Fibroblast of lung (primary cell): ENCODE measurements at places on chromosomes 7 and 10. TPM values are rescaled to one million over a fixed set of nuclear protein-coding genes. Genes with fewer than 3 reads are reported as not detected.

DNA sequence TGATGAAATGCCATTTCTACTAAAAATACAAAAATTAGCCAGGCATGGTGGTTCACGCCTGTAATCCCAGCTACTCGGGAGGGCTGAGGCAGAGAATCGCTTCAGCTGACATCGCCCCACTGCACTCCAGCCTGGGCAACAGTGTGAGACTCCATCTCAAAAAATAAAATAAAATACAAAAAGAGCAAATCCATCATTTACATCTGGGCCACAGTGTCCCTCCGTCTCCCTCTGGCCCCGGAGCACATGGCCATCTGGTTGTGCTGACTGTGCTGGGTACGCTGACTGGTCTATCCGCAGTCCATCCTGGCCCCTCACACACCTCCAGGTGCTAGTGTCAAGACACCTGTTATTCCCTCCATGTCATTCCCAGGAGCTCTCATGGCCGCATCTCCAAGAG is 42.1 kb downstream of the KCNH2 start:
- H3K36me3 ChIP-seq: no peaks in the 10 kb centered on the region
- DNase-seq: no peak
- no peak overlapping the region for H3K27ac ChIP-seq
- H3K4me1 ChIP-seq: no peaks in the 10 kb centered on the region

DNA sequence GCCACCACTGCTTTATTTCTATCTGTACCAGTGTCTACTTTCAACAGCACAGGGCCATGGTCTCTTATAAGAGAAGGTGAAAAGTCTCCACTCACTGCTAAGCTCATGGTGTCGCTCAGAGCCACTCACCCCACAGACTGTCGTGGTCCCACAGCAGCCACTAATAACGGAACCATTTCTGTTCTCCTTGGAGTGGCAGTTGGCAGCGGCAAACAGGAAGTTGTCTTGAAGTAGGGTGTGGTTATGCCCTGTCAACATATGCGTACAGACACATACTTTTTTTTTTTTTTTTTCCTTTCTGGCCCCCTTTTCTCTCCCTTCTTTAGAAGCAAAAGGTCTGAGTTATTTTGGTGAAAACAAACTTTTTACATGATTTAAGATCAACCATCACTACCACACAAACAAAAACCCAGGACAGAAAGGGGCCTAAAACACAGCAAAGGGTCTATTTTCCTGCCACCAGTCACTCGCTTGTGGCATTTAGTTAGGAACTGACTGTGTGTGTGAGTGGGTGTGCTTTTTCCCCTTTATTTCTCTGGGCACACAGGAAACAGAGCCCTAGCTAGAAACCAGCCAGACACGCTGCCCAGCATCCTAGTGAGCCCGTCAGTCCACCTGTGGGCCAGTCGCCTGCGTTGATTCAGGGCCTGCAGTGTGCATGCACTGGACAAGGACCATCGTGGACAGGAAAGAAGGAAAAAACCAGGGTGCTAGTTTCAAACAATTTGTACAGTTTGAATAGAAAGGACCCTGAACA is 96.7 kb upstream of the EFCAB10 start:
- no peak overlapping the region for H3K4me3 ChIP-seq
- DNase-seq: no peak
- H3K36me3 ChIP-seq: no peaks in the 10 kb centered on the region
- no peak overlapping the region for H3K27ac ChIP-seq
- H3K27me3 ChIP-seq: no peaks in the 10 kb centered on the region

- DNase-seq: no peak
- no peaks in the 10 kb centered on the region for H3K27me3 ChIP-seq
- H3K36me3 ChIP-seq: no peaks in the 10 kb centered on the region
- no peaks in the 10 kb centered on the region for H3K4me1 ChIP-seq
These were observed 753.8 kb downstream of the GRID1 start for GRCh38 chr10:85612833-85613232.

GRCh38 chr7:150973571-150974451 is 4.3 kb downstream of the KCNH2 start:
- no peak overlapping the region for H3K27ac ChIP-seq
- no peaks in the 10 kb centered on the region for H3K4me1 ChIP-seq
- H3K36me3 ChIP-seq: no peaks in the 10 kb centered on the region
- DNase-seq: no peak
- H3K27me3 ChIP-seq: peaks cover 64% of the 10 kb centered on the region
- no peak overlapping the region for H3K4me3 ChIP-seq

DNA sequence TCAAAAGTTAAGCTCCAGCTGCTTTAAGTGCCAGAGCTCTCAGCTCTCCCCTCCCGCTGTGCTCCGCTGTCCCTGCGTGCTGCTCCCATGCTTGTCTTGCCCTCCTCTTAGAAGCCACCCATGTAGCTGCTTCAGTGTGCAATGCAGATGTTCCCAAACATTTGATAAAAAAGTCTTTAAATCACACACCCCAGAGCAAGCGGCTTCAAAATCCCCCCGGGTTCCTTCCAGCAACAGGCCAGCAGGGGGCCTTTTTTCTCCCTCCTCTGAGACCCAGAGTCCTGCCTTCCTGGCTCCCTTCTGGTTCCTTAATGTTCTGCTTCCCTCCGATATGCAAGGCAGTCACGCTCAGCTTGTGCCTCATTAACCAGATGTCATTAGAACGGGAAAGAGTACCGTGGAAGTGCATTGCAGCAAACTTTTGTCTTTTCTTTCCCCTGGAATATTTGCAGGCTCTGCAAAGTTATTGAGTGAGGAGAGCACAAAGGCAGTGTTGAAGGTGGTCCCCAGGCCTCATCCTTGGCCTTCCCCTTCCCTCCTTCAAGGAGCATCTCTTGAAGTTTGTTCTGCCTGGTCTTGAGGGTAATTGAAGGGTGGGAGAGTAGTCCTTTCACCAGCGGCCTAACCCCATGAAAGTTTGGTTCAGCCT is 25.5 kb downstream of the LDB3 start:
- H3K4me3 ChIP-seq: no peak overlapping the region
- peaks cover 2% of the 10 kb centered on the region for H3K27me3 ChIP-seq
- H3K4me1 ChIP-seq: no peaks in the 10 kb centered on the region
- no peak overlapping the region for H3K27ac ChIP-seq
- DNase-seq: peak; percentile 61

KCNH2 gene
- 6.1 and 6.2 TPM in 2 replicates for total RNA-seq

SDK1 gene
- 3.6 and 8.6 TPM in 2 replicates for total RNA-seq

MRM2 gene
- total RNA-seq: 14.9 and 15.9 TPM in 2 replicates

NUTM2E gene
- under 0.01 TPM in 1 of 2 replicates, not detected in the other for total RNA-seq
